ENCODE measurements at places on chromosomes 4 and X.
A peak's percentile ranks its signal among the peaks of the same experiment; 100 is the strongest.

GRCh38 chrX:136171420-136171819 lies 24.1 kb downstream of the FHL1 start:
- DNase-seq: no peak

- no peak for DNase-seq
Observed at GRCh38 chrX:12469296-12469695, 321.9 kb upstream of the PRPS2 start.

GRCh38 chrX:9912351-9913145 lies 54.6 kb upstream of the CLDN34 start:
- DNase-seq: no peak

DNA sequence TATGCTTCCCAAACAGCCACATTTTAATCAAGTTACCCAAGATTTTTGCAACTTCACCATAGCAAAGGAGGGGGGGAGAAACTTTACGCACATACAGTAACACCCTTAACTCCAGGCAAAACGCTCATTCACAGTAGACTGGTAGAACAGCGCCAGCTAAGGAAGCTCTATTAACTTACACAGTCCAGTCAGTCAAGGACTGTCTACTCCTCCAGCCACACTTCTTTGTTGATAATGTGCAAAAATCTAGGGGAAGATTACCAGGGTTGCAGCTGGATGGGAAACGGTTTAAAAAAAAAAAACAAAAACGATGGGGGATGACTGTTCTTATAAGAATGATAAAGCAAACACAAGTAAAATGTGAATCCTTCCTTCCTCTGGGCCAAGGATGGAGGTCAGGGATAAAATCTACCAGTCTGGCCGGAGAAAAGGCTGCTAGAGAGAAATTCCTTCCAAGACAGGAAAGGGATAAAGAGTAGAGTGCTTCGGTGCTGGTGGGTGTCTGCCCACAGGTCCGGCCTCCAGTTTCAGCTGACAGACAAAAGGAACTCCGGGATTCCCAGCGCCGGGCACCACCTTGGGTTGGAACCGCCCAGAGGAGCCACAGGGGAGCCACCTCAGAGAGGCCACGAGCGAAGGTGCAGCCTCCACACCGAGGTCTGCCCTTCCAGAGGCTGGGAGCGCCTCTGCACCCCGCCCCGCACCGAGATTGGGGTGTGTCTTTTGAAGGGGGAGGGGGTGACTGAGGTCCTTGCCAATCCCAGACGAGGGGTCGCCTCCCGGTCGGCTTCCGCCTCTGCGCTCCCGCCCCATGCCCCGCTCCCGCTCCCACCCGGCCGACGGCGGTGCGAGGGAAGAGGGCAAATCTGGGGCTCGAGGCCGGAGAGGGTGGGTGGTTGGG lies 811 bp downstream of the ANKRD50 start:
- peak; percentile 3 for DNase-seq

DNA sequence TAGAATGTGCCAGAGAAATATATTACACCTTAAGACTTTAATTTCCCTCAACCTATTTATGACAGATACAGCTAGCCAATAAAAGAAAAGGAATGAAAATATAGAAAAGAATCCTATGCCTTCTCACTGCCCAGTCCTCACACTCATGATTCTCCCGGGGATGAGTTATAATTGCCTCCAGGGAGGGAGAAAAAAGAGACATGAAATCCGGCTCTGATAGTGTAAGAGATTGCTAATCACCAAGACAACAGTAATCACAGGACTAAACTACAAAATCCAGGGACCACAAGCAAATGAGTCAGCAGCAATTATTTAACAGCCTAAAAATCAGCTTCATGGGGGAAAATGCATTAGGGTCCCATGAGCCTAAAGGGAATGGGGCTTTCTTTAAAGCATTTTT lies 95.9 kb upstream of the DUSP21 start:
- no peak for DNase-seq

DNA sequence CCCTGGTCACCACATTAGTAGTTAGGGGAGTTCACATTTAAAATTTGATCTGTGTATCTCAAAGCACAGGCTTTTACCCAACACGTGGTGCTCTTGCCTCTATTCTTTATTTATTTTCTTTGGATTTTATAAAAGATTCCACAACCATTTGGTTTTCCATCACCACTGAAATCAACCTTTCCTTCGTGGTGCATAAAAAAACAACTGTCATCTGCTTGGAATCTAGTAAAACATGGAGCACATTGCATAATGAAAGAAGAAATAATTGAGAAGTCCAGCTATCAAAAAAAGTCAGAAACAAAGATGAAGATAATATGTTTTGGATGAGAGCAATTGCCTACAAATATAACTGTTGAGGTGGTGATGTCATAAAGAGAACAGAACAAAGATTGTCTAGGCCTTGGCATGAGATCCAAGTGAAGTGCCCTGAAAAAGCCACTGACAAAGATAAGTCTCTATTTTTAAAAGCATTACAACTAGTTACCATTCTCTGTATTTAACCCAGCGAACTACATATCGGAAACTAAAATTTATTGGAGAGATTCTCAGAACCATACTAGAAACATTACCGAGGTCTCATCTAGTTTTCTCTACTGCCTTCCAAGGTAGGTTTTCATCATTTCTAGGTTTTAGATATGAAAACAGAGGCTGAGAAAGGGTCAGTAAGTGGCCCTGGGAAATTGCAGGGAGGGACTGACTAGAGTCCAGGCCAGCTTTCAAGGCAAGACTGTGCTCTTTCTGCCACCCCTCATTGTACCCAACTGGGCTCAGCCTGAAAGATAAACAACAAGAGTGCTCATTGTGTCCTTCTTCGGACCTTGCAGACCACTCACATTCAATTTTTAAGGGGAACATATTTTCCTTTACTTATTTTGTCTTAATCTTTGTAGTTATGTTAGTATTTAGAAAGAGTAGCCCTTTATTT lies 127.3 kb downstream of the MAD2L1 start:
- DNase-seq: no peak

GRCh38 chrX:120617996-120618630 lies 11.7 kb downstream of the C1GALT1C1 start:
- no peak for DNase-seq

DNA sequence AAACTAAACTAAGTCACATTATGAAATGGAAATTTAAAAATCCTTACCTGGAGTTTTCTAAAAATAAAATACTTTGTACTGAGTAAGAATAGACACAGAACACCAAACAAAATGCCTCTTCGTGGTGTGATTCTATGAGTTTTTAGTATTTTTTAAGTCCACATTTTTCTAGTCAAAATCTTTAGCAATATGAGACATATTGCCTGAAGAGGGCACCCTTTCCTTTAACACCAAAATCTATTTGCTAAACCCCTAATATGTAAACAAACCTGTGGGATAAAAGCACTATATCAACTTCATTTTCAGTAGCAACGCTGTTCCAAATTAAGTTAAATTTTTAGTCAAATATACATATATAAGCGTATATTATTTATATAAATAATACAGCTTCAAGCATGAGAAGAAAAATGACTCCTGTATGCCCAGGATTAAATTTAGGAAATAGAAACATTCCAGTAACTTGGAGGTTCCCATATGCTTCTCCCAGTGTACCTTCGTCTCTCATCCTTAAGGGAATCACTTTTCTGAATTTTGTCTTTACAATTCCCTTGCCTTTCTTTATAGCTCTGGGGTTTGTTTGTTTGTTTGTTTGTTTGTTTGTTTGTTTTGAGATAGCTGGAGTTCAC lies 23.0 kb upstream of the PGM2 start:
- no peak for DNase-seq

GRCh38 chr4:92305878-92306520 lies 2.2 kb downstream of the GRID2 start:
- no peak for DNase-seq
